ENCODE measurements at places on chromosomes 16 and 17.

DNA sequence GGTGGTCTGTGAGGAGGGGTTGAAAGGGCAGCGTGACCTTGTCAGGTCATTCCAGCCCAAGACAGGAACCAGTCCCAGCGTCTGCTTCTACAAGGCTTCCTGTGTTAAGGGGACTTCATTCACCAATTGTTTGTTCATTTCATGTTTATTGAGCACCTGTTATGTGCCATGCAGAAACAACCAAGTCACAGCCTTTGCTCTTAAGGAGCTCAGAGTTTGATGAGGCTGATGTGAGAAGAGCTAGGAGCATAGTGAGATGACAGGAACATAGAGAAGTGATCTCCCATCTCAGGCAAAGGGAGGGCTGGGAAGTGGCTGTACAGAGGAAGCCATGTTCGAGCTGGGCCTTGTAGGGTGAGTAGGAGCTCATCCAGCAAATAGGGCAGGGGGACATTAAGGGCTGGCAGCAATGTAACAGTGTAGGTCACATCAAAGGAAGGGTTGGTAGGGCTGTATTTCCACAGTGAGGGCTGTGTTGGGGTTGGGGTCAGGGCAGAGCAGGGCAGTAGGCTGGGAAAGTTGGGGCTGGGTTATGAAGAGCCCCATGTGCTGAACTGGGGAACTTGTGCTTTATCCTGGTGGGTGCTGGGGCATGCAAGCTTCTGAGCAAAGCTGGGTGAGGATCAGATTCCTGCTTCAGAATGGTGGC, 79.8 kb downstream of the ARHGAP23 start:
- DNase-seq = no peak

DNA sequence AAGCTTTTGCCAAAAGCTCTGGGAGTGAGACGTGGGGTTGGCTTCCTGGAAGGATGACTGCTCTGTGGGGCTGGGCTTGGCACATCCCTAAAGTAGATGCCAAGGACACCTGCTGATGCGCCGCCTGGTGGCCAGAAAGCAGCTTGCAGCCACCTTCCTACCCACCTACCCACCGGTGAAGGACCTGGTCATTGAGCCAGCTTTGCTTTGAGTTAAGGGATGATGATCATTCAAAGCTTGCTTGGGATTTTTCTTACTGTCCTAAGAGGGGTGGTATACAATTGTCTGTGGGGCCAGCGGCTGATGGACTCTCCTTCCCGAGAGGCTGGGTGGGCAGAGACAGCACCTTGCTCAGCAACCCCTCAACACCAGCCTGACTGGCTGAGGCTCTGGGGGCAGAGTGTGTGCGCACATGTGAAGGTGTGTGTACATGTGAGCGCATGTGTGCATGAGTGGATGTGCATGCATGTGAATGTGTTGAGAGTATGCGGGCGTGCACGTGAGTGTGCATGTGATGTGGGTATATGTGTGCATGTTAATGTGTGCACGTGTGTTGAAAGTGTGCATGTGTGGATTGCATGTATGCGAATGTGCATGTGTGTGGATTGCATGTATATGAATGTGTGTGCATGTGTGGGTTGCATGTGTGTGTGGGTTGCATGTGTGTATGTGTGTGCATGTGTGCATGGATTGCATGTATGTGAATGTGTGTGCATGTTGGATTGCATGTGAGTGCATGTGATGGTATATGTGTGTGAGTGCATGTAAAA, 18.6 kb downstream of the C1QTNF1 start:
- peak; percentile 45 for DNase-seq

- DNase-seq = no peak
These were observed 123.1 kb upstream of the MAF start for GRCh38 chr16:79723583-79724168.

GRCh38 chr16:12265108-12265507, 288.6 kb downstream of the SNX29 start:
- DNase-seq = no peak

GRCh38 chr17:28498652-28499363, 7.3 kb upstream of the FOXN1 start:
- no peak for DNase-seq

DNA sequence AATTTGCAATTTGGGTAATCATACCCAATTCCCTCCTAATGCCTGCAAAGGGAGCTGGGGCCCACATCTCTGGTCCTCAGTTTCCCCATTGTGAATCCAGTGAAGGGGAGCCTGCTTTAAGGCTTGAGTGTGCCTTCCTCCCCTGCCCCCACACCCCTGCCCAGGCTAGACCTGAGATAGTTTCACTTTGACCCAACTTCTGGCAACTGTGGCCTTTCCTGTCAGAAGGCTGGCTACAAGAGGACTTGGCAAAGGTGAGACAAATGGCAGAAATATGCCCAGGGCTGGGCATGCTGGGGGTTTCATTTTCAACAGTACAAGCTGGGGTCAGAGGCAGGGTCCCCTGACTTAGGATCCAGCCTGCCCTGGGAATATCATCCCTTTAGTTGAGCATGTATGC, 10.0 kb downstream of the SOCS1 start:
- DNase-seq = peak; percentile 39

GRCh38 chr16:31005350-31006085, 4.9 kb downstream of the STX1B start:
- no peak for DNase-seq

- no peak for DNase-seq
These were observed 47.7 kb upstream of the MEAK7 start for GRCh38 chr16:84552135-84552534.

All from activated CD4-positive, alpha-beta T cell treated with anti-CD3 and anti-CD28 coated beads, Interleukin-2, amount 10 ng/mL, durations not matched to agents 7 days and 5 days (primary cell).